ENCODE measurements at places on chromosomes 7 and 10. TPM values are rescaled to one million over a fixed set of nuclear protein-coding genes. Genes with fewer than 3 reads are reported as not detected.

NXPH1 gene
- not detected for total RNA-seq

NRG3 gene
- total RNA-seq = not detected

FAM241B gene
- total RNA-seq = 17.1 TPM

CALML3 gene
- not detected for total RNA-seq

LEP gene
- total RNA-seq = not detected

C7orf57 gene
- 0.32 TPM for total RNA-seq

CPA5 gene
- total RNA-seq = not detected

PRLHR gene
- total RNA-seq = not detected

TMEM270 gene
- total RNA-seq = 0.17 TPM

CPEB3 gene
- total RNA-seq = 0.46 TPM

HOXA13 gene
- 1.7 TPM for total RNA-seq

PRKAR2B gene
- total RNA-seq = 2.3 TPM

OPN1SW gene
- total RNA-seq = not detected

AEBP1 gene
- not detected for total RNA-seq

NRAP gene
- total RNA-seq = not detected

FAM25G gene
- total RNA-seq = 0.73 TPM

ANXA8L1 gene
- total RNA-seq = 122 TPM
